ENCODE measurements at places on chromosomes 3 and 15. TPM values are rescaled to one million over a fixed set of nuclear protein-coding genes. Genes with fewer than 3 reads are reported as not detected.

GRCh38 chr3:133776794-133777438 is 28.7 kb upstream of the SRPRB start:
- DNase-seq: no peak

- no peak for DNase-seq
Observed at GRCh38 chr3:64650715-64651114, 37.1 kb downstream of the ADAMTS9 start.

GXYLT2 gene
- total RNA-seq: 2.6 TPM

COL6A6 gene
- total RNA-seq: not detected

CCR3 gene
- total RNA-seq: not detected
